Thoracic aorta (tissue), 2 donors: ENCODE measurements at places on chromosomes 4 and X. TPM values are rescaled to one million over a fixed set of nuclear protein-coding genes. Genes with fewer than 3 reads are reported as not detected.
A peak's percentile ranks its signal among the peaks of the same experiment; 100 is the strongest.

DNA sequence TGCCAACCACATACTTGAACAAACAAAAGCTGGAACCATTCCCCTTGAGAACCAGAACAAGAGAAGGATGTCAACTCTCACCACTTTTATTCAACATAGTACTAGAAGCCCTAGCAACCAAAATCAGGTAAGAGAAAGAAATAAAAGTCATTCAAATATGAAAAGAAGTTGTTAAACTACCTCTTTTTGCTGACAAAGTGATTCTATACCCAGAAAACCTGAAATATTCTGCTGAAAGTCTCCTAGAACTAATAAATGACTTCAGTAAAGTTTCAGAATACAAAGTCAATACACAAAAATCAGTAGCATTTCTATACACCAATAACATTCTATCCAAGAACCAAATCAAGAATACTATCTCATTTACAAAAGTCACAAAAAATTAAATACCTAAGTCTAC is 187.0 kb downstream of the UGT8 start:
- H3K27ac ChIP-seq, result no peak overlapping the region
- no peak overlapping the region for H3K4me3 ChIP-seq
- no peaks in the 10 kb centered on the region for H3K27me3 ChIP-seq
- no peaks in the 10 kb centered on the region for H3K36me3 ChIP-seq
- H3K4me1 ChIP-seq, result no peaks in the 10 kb centered on the region

GRCh38 chr4:173446416-173446815 is 47.5 kb upstream of the SCRG1 start:
- H3K4me1 ChIP-seq, result peaks cover 19% of the 10 kb centered on the region
- H3K4me3 ChIP-seq, result no peak overlapping the region
- no peaks in the 10 kb centered on the region for H3K27me3 ChIP-seq
- H3K36me3 ChIP-seq, result peaks cover 6% of the 10 kb centered on the region

DNA sequence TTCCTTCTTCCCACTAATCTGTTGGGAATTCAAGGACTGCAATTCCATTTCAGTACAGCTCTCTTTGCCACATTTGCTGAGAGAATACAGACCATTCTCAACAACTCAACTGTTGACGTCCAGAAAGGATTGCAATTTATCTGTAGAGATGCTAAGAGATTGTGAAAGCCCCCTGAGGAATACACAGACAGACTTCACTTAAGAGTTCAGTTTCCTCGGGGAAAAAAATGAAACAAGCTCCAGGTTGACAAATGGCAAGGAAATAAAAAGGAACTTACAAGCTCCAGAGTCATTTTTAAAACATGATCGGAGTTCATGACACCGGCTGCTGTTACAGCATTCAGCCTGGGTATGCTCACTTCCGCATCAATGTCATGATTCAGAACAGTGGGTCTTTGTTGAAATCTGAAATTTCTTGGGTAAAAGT is 13.8 kb downstream of the TLR10 start:
- H3K27me3 ChIP-seq, result no peaks in the 10 kb centered on the region
- DNase-seq, result no peak
- H3K27ac ChIP-seq, result no peak overlapping the region
- H3K4me3 ChIP-seq, result no peak overlapping the region

DNA sequence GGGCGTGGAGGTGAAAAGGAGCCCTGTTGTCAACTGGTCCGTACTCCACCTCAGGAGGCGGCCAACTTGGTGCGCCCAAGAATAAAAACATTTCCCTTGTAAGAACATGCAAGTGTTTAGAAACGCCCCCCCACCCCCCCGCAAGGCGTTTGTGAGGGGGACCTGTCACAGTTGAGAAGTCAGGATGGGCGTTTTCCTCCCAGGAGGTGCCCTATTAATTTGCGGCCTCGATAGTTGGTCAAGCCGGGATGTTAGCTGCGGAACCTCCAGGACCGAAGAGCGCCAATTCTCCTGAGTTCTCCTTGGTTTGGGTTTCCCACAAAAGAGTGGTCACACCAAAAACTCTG is 651 bp upstream of the SAP30 start:
- peaks cover 41% of the 10 kb centered on the region for H3K4me1 ChIP-seq
- H3K27me3 ChIP-seq, result no peaks in the 10 kb centered on the region
- no peaks in the 10 kb centered on the region for H3K36me3 ChIP-seq

DNA sequence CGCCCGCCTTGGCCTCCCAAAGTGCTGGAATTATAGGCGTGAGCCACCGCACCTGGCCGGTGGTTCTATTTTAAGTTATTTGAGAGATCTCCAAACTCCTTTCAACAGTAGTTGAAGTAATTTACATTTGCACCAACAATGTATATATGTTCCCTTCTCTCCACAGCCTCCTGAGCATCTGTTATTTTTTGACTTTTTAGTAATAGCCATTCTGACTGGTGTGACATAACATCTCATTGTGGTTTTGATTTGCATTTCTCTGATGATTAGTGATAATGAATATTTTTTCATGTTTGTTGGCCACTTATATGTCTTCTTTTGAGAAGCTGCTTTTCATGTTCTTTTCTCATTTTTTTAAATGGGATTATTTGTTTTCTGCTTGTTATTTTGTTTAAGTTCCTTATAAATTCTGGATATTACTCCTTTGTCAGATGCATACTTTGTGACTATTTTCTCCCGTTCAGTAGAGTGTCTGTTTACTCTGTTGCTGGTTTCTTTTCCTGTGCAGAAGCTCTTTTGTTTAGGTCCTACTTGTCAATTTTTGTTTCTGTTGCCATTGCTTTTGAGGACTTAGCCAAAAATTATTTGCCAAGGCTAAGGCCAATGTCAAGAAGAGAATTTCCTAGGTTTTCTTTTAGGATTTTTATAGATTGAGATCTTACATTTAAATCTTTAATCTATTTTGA is 213.2 kb downstream of the ARHGAP24 start:
- no peaks in the 10 kb centered on the region for H3K27me3 ChIP-seq
- H3K27ac ChIP-seq, result no peak overlapping the region
- no peak overlapping the region for H3K4me3 ChIP-seq
- DNase-seq, result no peak
- no peaks in the 10 kb centered on the region for H3K36me3 ChIP-seq
- H3K4me1 ChIP-seq, result no peaks in the 10 kb centered on the region

- H3K4me3 ChIP-seq, result no peak overlapping the region
- H3K4me1 ChIP-seq, result no peaks in the 10 kb centered on the region
- H3K36me3 ChIP-seq, result no peaks in the 10 kb centered on the region
- H3K27ac ChIP-seq, result no peak overlapping the region
These were observed 237.9 kb upstream of the EDA2R start for GRCh38 chrX:66876776-66877175.

GRCh38 chr4:105632599-105632998 is 75.9 kb downstream of the INTS12 start:
- H3K36me3 ChIP-seq, result no peaks in the 10 kb centered on the region
- no peak overlapping the region for H3K27ac ChIP-seq
- H3K4me3 ChIP-seq, result no peak overlapping the region
- peaks cover 17% of the 10 kb centered on the region for H3K4me1 ChIP-seq
- H3K27me3 ChIP-seq, result no peaks in the 10 kb centered on the region

The UGT2B17 gene
- total RNA-seq, result not detected

DNA sequence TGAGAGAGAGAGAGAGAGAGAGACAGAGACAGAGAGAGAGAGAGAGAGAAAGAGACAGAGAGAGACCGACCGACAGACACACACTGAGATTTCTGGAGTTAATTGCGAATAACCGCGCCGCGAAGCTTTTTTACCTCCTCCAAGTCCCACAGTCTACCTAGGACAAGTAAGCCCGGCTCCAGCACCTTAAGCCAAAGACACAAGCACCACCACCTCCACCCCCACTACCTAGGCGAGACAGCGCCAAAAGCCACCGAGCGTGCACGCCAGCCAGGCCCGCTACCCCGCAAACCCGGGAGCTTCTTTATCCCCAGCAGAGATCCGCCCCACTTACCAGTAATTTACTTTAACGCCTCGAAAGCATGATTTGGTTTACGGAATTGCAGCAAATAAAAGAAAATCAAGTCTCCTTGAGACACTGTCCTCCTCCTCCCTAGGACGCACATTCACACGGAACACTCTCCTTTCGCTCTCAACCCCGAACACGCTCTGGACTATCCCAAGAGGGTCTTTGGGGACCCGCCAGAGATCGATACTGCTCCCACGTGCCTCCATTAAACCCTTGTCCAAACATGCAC is 649.6 kb upstream of the DIPK2B start:
- no peak for DNase-seq
- H3K27ac ChIP-seq, result no peak overlapping the region
- H3K27me3 ChIP-seq, result no peaks in the 10 kb centered on the region

DNA sequence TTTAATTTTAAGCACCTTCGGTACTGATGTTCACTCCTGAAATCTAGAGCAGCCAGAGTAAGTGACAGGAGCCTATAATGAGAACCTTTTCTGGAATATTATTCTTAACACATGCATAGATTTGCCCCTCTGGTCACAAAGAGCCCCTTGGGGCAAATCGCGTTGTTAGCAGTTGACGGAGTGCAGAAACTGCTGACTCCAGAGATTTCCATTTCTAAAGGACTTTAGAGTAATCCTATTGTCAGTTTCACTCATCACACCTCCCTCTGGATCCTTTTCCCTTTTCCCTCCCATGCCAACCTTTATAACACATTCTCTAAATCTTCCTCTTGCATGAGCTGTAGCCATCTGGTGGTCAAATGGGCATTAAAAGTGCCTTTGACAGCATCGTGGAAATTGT is 264.9 kb upstream of the PRPS2 start:
- DNase-seq, result no peak
- H3K27me3 ChIP-seq, result no peaks in the 10 kb centered on the region
- no peak overlapping the region for H3K27ac ChIP-seq
- H3K4me1 ChIP-seq, result no peaks in the 10 kb centered on the region
- H3K4me3 ChIP-seq, result no peak overlapping the region
- H3K36me3 ChIP-seq, result no peaks in the 10 kb centered on the region

DNA sequence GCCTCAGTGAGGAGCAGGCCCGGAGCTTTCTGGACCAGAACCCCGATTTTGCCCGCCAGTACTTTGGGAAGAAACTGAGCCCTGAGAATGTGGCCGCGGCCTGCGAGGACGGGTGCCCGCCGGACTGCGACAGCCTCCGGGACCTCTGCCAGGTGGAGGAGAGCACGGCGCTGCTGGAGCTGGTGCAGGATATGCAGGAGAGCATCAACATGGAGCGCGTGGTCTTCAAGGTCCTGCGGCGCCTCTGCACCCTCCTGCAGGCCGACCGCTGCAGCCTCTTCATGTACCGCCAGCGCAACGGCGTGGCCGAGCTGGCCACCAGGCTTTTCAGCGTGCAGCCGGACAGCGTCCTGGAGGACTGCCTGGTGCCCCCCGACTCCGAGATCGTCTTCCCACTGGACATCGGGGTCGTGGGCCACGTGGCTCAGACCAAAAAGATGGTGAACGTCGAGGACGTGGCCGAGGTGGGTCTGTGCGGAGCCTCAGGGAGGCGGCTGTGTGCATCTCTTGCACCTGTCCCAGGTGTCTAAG is 323 bp downstream of the PDE6B start:
- H3K4me1 ChIP-seq, result no peaks in the 10 kb centered on the region
- no peak overlapping the region for H3K27ac ChIP-seq
- H3K36me3 ChIP-seq, result no peaks in the 10 kb centered on the region
- no peak overlapping the region for H3K4me3 ChIP-seq
- no peaks in the 10 kb centered on the region for H3K27me3 ChIP-seq
- DNase-seq, result no peak

GRCh38 chr4:186079694-186080093 is 10.7 kb downstream of the TLR3 start:
- H3K4me1 ChIP-seq, result no peaks in the 10 kb centered on the region
- no peaks in the 10 kb centered on the region for H3K36me3 ChIP-seq
- no peaks in the 10 kb centered on the region for H3K27me3 ChIP-seq

DNA sequence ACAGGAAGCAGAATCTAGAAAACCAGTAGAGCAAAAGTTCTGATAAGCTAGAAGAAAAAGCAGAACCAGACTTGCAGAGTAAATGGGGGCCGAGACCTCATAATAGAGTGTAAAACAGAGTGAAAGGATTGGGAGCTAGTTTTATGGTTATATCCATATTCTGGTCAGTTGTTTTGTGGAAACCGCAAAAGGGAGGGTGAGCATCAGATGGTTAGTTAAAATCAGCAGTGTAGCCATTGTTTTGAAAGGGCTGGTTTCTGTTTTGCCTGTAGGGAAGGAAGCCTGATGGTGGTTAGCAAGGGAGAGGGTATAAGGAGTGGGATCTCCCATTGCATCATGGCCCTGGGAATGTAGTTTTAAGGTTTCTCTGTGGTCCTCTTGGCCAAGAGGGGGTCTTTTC is 17.2 kb upstream of the CCNI start:
- no peak overlapping the region for H3K4me3 ChIP-seq
- no peaks in the 10 kb centered on the region for H3K36me3 ChIP-seq
- no peaks in the 10 kb centered on the region for H3K4me1 ChIP-seq
- no peaks in the 10 kb centered on the region for H3K27me3 ChIP-seq
- no peak for DNase-seq
- H3K27ac ChIP-seq, result no peak overlapping the region

GRCh38 chr4:144531841-144532240 is 114.1 kb upstream of the HHIP start:
- no peaks in the 10 kb centered on the region for H3K27me3 ChIP-seq
- H3K36me3 ChIP-seq, result no peaks in the 10 kb centered on the region
- DNase-seq, result no peak

- peak overlapping the region; percentile 57 for H3K4me3 ChIP-seq
- H3K27ac ChIP-seq, result no peak overlapping the region
- H3K27me3 ChIP-seq, result no peaks in the 10 kb centered on the region
- H3K4me1 ChIP-seq, result peaks cover 14% of the 10 kb centered on the region
- DNase-seq, result no peak
These were observed 109.9 kb upstream of the SORBS2 start for GRCh38 chr4:185921583-185922555.

The NSG1 gene
- 0.56 TPM for total RNA-seq

DNA sequence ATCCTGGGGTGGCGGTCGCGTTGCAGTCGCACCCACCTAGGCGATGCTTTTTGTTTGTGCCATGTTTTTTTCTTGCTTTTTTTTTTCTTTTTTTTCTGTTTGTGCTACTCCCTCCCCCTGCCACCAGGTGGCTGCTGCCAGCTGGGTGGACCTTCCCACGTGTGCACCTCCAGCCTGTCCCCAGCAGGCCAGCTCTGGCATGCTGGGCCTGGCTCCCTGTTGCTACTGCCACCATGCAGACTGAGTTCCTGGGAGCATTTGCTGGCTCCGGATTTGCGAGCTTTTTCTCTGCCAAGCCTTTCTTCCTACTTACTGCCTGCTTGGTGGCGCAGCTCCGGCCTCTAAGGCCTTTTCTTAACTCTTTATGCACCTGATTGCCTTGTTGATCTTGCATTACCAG is 161.2 kb upstream of the WDFY3 start:
- DNase-seq, result no peak
- H3K4me1 ChIP-seq, result no peaks in the 10 kb centered on the region
- no peaks in the 10 kb centered on the region for H3K27me3 ChIP-seq
- no peaks in the 10 kb centered on the region for H3K36me3 ChIP-seq
- H3K27ac ChIP-seq, result no peak overlapping the region

The MAP7D2 gene
- total RNA-seq, result not detected

- peaks cover 29% of the 10 kb centered on the region for H3K4me1 ChIP-seq
- no peak overlapping the region for H3K27ac ChIP-seq
- DNase-seq, result no peak
- H3K4me3 ChIP-seq, result no peak overlapping the region
These were observed 50.6 kb downstream of the ATP10D start for GRCh38 chr4:47535567-47536147.

DNA sequence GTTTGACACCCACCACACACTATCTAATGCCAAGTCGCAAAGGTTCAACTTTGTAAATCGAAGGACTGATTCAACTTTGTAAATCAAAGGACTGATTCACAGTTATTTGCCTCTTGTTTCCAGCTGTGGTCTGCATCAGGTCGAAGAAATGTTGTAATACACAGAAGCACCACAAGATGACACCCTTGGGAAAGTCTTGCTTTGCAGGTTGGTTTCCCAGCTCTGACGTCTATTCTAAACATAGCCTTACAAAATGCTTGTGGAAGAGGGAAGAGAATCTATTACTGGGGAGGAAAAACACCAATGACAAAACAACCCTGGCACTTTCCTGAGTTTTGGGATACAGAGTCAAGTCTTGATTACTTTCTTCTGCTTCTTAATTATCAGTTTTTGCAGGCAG is 35.3 kb downstream of the SUPT20HL1 start:
- no peaks in the 10 kb centered on the region for H3K36me3 ChIP-seq
- H3K4me1 ChIP-seq, result no peaks in the 10 kb centered on the region
- H3K27ac ChIP-seq, result peak overlapping the region; percentile 81
